ENCODE measurements at places on chromosomes 2 and 18. TPM values are rescaled to one million over a fixed set of nuclear protein-coding genes. Genes with fewer than 3 reads are reported as not detected.

DNA sequence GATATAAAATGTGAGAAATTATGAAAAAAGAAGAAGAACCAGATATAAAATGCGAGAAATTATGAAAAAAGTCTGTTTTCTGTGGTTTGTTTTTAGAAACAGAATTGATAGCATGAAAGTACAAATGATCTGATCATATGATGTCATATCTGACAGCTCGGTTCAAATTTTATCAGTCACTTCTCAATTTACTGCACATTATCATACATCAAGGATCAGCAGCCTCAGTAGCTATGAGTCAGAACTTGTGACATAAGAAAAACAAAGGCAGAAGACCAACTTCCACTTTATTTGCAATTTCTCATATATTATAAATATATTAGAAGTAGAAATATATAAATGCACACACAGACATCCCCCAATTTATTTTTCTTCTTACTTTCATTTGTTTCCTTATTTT is 634.0 kb downstream of the LRP1B start:
- H3K4me3 ChIP-seq: no peak overlapping the region
- H3K27me3 ChIP-seq: no peaks in the 10 kb centered on the region
- DNase-seq: peak; percentile 10

DNA sequence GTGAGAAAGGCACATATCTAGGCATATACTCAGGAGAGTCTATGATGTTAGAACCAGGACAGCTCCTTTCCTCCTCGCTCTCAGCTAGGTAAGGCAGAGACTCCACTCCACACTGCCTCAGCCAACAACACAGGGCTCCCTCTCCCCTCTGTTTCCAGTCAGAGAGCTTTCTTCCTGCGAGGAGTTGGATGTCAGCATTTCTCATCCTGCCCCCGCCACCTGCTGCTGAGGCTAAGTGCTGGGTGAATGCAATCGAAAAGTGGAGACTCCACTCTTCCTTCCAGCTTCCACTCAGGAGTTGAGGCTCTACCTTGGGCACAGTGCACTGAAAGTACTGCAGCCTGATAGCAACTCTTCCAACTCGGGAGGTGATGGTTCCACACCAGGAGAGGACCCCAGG is 177.2 kb upstream of the RAB6C start:
- H3K4me3 ChIP-seq: no peak overlapping the region
- no peaks in the 10 kb centered on the region for H3K27me3 ChIP-seq
- H3K36me3 ChIP-seq: no peaks in the 10 kb centered on the region
- no peak overlapping the region for H3K27ac ChIP-seq
- no peak for DNase-seq

GRCh38 chr18:47996091-47996541 is 65.7 kb upstream of the SMAD2 start:
- no peak overlapping the region for H3K4me3 ChIP-seq
- H3K27me3 ChIP-seq: peaks cover 8% of the 10 kb centered on the region
- DNase-seq: peak; percentile 48

- H3K4me3 ChIP-seq: no peak overlapping the region
- no peak overlapping the region for H3K27ac ChIP-seq
- no peaks in the 10 kb centered on the region for H3K27me3 ChIP-seq
Measured at GRCh38 chr2:217623281-217623912, 379.4 kb downstream of the TNS1 start.

DNA sequence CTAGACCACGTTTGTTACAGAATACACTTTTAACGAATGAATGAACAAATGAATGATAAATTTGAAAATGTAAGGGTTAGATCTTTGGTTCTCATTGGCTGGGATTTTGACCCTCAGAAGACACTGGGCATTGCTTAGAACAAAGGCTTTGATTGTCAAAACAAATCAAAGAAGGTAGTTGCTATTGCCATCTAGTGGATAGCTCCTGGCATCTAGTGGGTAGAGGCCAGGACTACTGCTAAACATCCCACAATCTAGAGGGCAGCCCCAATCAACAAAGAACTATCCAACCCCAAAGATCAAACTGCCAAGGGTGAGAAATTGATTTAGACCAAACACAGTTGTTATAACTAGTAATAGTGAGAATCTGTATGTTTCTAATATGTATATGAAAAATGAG is 552.3 kb downstream of the KCNJ3 start:
- H3K4me1 ChIP-seq: no peaks in the 10 kb centered on the region
- no peaks in the 10 kb centered on the region for H3K27me3 ChIP-seq
- no peak overlapping the region for H3K27ac ChIP-seq
- DNase-seq: peak; percentile 1
- H3K4me3 ChIP-seq: no peak overlapping the region

- H3K36me3 ChIP-seq: no peaks in the 10 kb centered on the region
- no peak overlapping the region for H3K27ac ChIP-seq
- H3K4me3 ChIP-seq: no peak overlapping the region
- no peaks in the 10 kb centered on the region for H3K27me3 ChIP-seq
Measured at GRCh38 chr2:79619442-79619841, 106.6 kb downstream of the CTNNA2 start.

DNA sequence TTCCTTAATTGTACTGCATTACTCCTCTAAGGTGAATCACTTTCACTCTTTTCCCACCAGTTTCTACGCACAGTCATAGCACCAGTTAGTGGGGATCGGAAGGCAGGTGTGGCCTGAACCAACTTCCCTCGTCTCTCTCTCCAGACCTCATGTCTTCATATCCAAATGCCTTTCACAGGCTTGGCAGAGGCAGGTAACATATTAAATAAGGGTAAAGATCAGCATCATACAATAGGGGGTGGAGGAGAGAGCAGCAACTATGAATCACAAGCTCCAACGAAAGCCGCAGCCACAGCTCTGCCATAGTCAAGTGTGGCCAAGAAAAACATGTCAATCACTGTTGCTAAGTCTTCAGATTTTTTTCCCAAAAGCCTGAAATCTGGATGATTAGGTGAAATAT is 40.3 kb downstream of the AP1S3 start:
- H3K4me3 ChIP-seq: no peak overlapping the region
- no peaks in the 10 kb centered on the region for H3K36me3 ChIP-seq
- peaks cover 19% of the 10 kb centered on the region for H3K4me1 ChIP-seq
- no peaks in the 10 kb centered on the region for H3K27me3 ChIP-seq
- DNase-seq: no peak

- H3K4me3 ChIP-seq: no peak overlapping the region
- H3K27me3 ChIP-seq: no peaks in the 10 kb centered on the region
- peaks cover 16% of the 10 kb centered on the region for H3K4me1 ChIP-seq
- H3K27ac ChIP-seq: no peak overlapping the region
Measured at GRCh38 chr2:24512831-24513230, 21.8 kb downstream of the NCOA1 start.

DNA sequence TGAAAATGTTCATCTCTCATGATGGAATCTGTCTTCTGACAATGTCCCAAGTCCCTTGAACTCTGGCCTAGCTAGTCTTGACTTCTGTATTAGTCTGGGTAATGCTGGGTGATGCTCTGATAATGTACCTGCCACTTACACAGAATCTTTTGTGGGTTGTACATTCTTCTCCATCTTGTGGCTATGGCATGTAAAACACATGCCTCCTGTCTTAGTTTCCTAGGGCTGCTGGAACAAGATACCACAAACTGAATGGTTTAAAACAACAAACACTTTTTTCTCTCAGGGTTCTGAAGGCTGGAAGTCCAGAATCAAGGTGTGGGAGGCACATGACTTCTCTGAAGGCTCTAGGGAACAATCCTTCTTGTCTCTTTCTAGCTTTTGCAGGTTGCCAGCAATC is 57.1 kb downstream of the RAPGEF4 start:
- no peak overlapping the region for H3K27ac ChIP-seq
- DNase-seq: peak; percentile 21
- H3K4me3 ChIP-seq: no peak overlapping the region
- H3K4me1 ChIP-seq: no peaks in the 10 kb centered on the region
- H3K36me3 ChIP-seq: no peaks in the 10 kb centered on the region

- no peak overlapping the region for H3K27ac ChIP-seq
- no peak for DNase-seq
- H3K36me3 ChIP-seq: peaks cover 25% of the 10 kb centered on the region
- no peak overlapping the region for H3K4me3 ChIP-seq
- no peaks in the 10 kb centered on the region for H3K27me3 ChIP-seq
- H3K4me1 ChIP-seq: peaks cover 24% of the 10 kb centered on the region
Measured at GRCh38 chr18:48670751-48671560, 132.1 kb downstream of the CTIF start.

- no peak overlapping the region for H3K4me3 ChIP-seq
- peak; percentile 80 for DNase-seq
- no peaks in the 10 kb centered on the region for H3K36me3 ChIP-seq
- no peaks in the 10 kb centered on the region for H3K27me3 ChIP-seq
- peaks cover 14% of the 10 kb centered on the region for H3K4me1 ChIP-seq
Measured at GRCh38 chr2:172674034-172674967, 61.3 kb upstream of the RAPGEF4 start.

- H3K27me3 ChIP-seq: peaks cover 31% of the 10 kb centered on the region
- no peaks in the 10 kb centered on the region for H3K36me3 ChIP-seq
- no peak overlapping the region for H3K4me3 ChIP-seq
Measured at GRCh38 chr18:49632588-49632987, 70.7 kb downstream of the LIPG start.

GRCh38 chr18:26791676-26792075 is 73.8 kb downstream of the AQP4 start:
- H3K36me3 ChIP-seq: no peaks in the 10 kb centered on the region
- peak; percentile 1 for DNase-seq
- H3K27me3 ChIP-seq: no peaks in the 10 kb centered on the region
- no peaks in the 10 kb centered on the region for H3K4me1 ChIP-seq
- H3K27ac ChIP-seq: no peak overlapping the region
- H3K4me3 ChIP-seq: no peak overlapping the region

DNA sequence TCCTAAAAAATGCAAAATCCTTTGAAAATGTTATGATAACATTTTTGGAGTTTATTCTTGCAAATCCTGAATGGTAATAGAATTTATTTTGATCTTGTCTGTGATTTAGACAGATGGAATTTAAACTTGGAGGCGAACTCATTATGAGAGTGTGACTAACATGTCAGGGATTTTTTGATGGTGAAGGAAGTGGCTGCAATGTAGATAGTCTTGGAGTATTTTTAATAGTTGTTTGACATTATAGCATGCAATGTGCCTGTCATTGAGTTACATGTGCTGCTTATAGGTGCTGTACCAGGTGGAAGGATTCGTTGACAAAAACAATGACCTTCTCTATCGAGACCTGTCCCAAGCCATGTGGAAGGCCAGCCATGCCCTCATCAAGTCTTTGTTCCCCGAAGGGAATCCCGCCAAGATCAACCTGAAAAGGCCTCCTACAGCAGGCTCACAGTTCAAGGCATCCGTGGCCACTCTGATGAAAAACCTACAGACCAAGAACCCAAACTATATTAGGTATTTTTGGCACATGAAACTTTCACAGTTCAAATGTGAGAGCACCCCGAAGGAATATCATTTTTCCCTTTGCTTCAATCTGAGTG is 141.8 kb downstream of the MYO1B start:
- no peaks in the 10 kb centered on the region for H3K27me3 ChIP-seq
- peak overlapping the region; percentile 29 for H3K4me3 ChIP-seq
- H3K36me3 ChIP-seq: peaks cover 81% of the 10 kb centered on the region
- peaks cover 49% of the 10 kb centered on the region for H3K4me1 ChIP-seq

DNA sequence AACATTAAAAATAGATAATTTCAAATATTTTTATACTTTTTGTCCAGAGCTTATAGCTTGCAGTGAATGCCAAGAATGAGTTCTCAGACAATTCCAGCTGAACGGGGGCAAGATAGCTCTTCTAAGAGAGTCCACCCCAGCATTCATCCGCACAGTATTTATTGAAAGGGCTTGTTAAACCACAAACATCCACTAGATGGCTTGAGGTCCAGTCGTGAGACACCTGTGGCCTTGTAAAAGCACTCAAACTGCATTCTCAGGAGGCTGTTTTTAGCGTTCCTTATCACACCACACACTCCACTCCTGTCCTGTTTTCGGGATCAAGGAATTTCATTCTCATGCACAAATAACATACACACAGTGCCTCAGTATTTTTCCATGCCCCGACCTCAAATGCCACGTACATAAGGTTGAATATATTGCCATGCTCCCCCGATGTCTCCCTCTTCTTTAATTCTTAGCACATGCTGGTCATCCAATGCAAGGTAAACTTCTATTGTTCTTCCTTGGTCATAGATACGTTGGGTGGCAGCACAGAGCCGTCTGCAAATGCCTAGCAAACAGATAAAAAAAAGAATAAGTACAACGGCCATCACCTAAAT is 47.4 kb downstream of the DNAJC10 start:
- peaks cover 47% of the 10 kb centered on the region for H3K36me3 ChIP-seq
- no peaks in the 10 kb centered on the region for H3K27me3 ChIP-seq
- no peak overlapping the region for H3K27ac ChIP-seq
- H3K4me3 ChIP-seq: no peak overlapping the region
- H3K4me1 ChIP-seq: no peaks in the 10 kb centered on the region

- H3K27me3 ChIP-seq: peaks cover 28% of the 10 kb centered on the region
- H3K4me3 ChIP-seq: no peak overlapping the region
- H3K27ac ChIP-seq: no peak overlapping the region
- no peaks in the 10 kb centered on the region for H3K36me3 ChIP-seq
- DNase-seq: no peak
Measured at GRCh38 chr18:79859314-79859713, 61.6 kb downstream of the KCNG2 start.

- peaks cover 26% of the 10 kb centered on the region for H3K36me3 ChIP-seq
- DNase-seq: peak; percentile 14
- no peak overlapping the region for H3K27ac ChIP-seq
- no peak overlapping the region for H3K4me3 ChIP-seq
- H3K4me1 ChIP-seq: no peaks in the 10 kb centered on the region
- H3K27me3 ChIP-seq: no peaks in the 10 kb centered on the region
Measured at GRCh38 chr2:85377083-85377482, 22.5 kb downstream of the ELMOD3 start.

- H3K27me3 ChIP-seq: 0 out of 2 replicates have a peak, but pooled peaks cover 13% of the 10 kb centered on the region
- no peak overlapping the region for H3K27ac ChIP-seq
- peaks cover 16% of the 10 kb centered on the region for H3K4me1 ChIP-seq
- H3K4me3 ChIP-seq: no peak overlapping the region
- no peak for DNase-seq
Measured at GRCh38 chr18:79587226-79587741, 92.3 kb upstream of the CTDP1 start.

DNA sequence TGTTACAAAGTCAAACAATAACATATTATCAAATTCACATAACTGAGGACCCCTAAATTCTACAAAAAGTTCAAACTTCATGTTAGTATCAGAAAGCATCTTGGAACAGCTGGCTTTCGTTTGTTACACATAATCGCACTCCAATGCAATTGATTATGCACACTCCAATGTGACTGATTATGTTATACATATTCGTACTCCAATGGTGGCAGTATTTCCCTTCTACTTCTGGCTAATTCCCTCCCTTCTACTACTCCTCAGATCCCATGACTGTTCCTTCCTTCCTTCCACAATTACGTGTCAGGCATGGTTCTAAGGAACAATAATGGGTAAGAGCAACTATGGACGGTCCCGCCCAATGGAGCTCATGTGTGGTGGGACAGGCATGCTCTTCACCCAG is 137.1 kb upstream of the CCDC150 start:
- no peak for DNase-seq
- no peaks in the 10 kb centered on the region for H3K36me3 ChIP-seq
- no peak overlapping the region for H3K4me3 ChIP-seq
- no peaks in the 10 kb centered on the region for H3K27me3 ChIP-seq
- peaks cover 20% of the 10 kb centered on the region for H3K4me1 ChIP-seq

- no peak overlapping the region for H3K4me3 ChIP-seq
- no peaks in the 10 kb centered on the region for H3K4me1 ChIP-seq
- no peaks in the 10 kb centered on the region for H3K27me3 ChIP-seq
- H3K27ac ChIP-seq: no peak overlapping the region
- no peak for DNase-seq
Measured at GRCh38 chr2:230050136-230050535, 18.6 kb downstream of the SLC16A14 start.

The RNF125 gene
- 0.18 TPM for polyA plus RNA-seq

The CFAP65 gene
- not detected for polyA plus RNA-seq

The PLEK gene
- polyA plus RNA-seq: 0.39 TPM

The IL36B gene
- not detected for polyA plus RNA-seq

The CRACDL gene
- not detected for polyA plus RNA-seq

The GALR1 gene
- not detected for polyA plus RNA-seq

The CROCC2 gene
- polyA plus RNA-seq: not detected
